ENCODE measurements at places on chromosomes 11 and 22.

- peak; percentile 30 for DNase-seq
Observed at GRCh38 chr11:61974766-61975631, 7.6 kb upstream of the FTH1 start.

DNA sequence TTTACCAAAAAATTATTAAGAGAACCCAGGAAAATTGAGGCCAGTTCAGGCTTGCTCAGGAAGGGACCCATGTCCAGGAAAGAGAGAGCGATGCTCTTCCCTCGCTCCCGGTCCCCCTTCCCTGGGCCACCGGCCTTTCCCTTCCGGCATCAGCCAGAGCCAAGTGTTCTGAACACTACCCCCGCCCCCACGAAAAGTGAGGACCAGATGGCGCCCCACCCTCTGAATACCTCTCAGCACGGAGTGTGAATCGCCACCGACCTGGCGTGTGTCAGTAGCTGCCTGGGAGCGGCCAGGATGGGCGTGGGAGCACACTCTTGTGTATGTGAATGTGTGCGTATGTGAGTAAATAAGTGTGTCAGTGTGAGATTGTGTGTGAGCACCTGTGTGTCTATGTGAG is 20.2 kb downstream of the RPS6KA4 start:
- DNase-seq, result no peak

- no peak for DNase-seq
Observed at GRCh38 chr11:44797886-44798606, 71.3 kb downstream of the TSPAN18 start.

DNA sequence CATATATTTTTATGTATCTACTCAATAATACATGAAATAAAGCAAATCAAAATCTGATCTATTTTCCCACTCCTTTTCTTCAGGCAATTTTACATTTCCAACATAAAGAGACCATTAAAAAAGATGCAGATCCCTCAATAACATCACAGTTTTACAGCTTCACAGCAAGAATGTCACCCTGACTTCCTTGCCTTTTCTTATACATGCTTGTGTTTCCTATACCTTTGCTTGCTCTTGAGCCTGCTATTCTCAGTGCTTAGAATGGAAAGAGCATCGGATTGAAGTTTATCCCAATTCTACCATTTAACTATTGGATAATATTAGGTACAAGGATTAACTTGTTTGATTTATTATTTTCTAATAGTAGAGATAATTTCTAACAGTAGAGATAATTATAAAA is 176.7 kb downstream of the CNTN5 start:
- DNase-seq, result no peak

DNA sequence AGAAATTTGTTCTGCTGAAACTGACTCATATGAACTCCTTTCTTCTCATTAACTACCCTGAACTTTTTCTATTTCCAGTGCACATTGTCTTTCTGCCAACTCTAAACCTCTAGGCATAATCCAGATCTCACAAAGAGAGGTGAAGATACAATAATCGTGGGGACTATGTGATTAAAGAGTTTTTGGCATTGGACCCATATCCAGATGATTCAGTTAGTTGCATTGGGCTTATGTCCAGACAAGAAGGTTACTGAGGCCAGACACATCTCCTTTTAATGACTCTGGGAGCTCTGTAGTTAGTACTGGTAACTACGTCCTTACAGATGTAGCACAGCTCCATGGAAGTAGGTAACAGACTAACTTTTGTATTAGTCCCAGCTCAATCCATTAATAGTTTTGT is 273.0 kb downstream of the CASP12 start:
- DNase-seq, result no peak

DNA sequence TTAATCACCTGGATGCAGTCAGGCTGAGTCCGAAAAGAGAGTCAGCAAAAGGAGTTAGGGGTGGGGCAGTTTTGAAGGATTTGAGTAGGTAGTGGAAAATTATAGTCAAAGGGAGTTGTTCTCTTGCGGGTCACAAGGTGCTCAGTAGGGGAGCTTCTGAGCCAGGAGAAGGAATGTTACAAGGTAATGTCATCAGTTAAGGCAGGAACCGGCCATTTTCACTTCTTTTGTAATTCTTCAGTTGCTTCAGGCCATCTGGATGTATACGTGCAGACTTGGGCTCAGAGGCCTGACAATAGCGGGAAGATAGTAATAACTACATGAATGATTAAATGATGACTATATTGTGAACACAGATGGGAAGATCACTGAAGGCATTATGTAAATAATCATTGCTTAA is 6.2 kb downstream of the SC5D start:
- DNase-seq, result no peak

GRCh38 chr22:37179622-37180420 is 8.2 kb downstream of the C1QTNF6 start:
- no peak for DNase-seq
